Activated CD4-positive, alpha-beta memory T cell treated with anti-CD3 and anti-CD28 coated beads for 36 hours (primary cell): ENCODE measurements at places on chromosomes 1 and 21.

- DNase-seq = no peak
Observed at GRCh38 chr1:44471911-44472453, 66.9 kb downstream of the RNF220 start.

DNA sequence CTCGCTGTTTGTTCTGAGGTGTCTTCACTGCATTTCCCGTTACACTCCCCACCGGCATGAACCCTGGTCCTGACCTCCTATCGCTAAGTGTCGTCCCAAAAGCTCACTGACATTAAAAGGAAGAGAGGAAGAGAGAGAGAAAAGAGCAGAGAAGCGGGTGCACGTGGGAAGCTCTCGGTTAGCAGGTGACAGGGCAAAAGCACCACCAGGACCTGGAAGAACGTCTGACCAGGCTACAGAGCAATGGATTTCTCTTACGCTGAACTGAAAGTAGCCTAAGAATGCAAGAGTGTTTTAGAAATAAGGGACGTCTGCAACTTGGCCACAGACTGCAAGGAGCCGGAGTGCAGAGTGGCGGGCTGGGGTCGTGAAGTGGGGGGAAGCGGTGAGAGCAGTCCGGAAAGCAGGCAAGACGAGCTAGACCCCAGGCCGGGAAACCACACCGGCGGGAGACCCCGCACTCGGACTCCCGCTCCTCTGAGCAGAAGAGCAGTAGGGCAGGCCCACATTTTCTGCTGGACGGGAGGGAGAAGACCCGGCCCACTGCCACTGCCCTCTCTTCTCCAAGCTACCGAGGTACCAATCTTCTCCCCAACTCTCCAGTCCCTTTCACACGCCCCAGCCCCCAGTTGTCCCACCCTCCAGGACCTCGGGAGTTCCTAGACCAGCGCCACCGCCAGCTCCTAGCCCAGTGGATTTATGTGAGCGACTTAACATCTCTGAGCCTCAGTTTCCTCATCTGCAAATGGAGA is 8.3 kb upstream of the MPZL1 start:
- DNase-seq = peak; percentile 36

DNA sequence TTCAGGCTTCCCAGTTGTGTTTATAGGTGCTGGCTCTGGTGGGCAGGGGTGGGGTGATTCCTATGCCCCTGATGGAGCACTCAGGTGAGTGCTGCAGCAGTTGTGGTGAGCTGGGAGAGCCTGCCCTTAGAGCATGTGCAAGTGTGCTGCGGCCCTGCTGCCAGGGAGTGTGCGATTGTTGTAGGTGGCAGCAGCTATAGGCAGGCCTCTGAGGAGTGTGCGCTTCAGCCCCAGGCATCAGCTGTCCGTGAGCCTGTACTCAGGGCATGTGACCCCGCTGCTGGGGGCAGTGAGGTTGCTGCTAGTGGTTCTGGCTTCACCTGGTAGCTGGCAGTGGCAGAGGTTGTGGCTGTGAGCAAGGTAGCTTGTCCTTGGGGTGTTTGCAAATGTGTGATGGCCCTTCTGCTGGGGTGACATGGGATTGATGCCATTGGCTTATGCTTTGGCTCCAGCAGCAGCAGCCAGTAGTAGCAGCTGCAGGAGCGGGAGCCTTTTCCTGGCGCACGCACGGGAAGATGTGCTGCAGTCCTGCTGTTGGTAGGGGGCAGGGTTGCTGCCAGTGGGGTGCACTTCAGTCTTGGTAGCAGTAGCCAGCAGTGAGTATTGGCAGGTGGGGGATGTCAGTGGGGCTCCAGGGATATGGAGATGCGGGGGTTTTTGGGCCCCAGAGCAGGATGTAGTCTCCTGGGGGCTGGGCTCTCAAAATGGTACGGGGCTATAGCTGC is 37.7 kb downstream of the SYCP1 start:
- DNase-seq = no peak

DNA sequence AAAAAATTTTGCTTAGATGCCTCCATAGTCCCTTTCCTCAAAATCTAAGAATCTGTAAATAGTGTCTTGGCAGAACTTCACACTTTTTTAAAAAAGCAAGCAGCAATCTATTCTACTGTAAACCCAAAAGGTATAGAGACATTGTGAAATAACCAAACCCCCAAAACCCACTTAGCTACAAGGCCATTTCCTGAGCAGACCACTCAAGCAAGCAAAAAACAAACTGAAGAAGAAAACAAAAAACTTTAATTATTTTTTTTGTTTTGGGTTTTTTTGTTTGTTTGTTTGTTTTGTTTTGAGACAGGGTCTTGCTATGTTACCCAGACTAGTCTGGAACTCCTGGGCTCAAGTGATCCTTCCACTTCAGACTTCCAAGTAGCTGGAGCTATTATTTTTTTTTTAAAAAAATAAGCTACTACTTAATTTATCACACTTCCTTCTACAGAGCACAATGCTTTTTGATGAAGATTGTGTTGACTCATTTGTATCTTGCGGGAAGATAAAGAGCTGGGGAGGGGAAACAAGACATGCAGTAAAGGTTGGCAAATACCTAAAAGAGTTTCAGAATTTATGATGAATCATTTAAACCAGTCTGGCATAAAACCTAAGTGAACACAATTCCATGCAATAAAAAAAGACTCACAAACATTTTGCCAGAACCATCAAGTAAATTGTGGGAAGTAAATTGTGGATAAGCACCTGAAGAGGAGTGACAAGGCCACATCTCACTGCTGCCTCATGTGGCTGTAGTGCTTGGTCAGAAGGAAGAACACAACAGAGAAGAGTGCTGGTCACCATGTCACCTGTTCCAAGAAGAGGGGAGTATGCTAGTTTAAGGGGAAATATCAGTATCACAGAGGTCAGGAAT is 2.7 kb upstream of the PTPN22 start:
- peak; percentile 33 for DNase-seq

DNA sequence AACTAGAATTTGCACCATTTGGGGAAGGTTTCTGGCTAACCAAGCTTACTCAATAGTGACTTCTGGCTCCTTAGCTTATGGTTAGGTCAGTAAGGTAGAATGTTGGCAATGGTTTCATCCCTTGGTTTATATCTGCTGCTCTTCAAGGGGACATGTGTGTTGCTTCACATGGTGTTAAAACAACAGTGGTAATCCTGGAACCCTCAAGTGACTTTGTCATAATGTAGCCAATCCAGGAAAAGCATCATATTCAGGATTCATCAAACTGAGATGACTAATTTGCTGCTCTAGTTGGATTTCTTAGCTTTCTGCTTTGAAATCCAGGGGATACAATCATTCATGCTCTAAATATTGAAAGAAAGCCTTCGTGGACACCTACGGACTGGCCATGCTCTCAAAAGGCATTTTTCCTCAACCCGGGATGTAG is 108.7 kb downstream of the RGL1 start:
- DNase-seq = no peak

DNA sequence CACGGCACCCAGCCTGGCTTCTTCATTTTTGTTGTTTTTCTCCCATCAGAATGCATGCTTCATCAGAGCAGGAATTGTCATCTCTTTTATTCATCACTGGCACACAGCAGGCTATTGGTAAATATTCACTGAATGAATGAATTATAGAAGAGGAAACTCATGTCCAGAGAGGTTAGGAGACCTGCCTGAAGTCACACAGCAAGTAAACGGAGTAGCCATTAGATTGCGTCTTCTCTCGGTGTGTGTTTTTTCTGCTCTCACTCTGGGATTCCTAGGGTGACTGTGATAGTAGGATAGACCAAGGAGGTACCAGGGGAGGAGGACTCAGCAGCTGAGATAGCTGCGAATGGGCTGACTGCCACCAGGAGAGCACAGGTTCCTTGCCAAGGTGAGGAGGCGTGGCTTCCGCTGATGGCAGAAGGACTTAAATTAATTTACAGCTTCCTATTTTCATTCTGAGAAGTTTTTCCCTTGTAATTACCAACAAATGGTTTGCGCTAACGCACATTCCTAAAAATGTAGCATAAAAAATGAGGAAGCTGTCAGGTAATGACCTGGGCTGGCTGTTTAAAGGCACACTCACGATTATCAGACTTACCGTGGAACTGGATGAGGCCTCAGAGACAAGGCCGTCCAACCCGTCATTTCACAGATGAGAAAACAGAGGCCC is 4.5 kb upstream of the NCMAP start:
- no peak for DNase-seq

GRCh38 chr1:17286646-17287045 is 21.4 kb upstream of the PADI4 start:
- no peak for DNase-seq

DNA sequence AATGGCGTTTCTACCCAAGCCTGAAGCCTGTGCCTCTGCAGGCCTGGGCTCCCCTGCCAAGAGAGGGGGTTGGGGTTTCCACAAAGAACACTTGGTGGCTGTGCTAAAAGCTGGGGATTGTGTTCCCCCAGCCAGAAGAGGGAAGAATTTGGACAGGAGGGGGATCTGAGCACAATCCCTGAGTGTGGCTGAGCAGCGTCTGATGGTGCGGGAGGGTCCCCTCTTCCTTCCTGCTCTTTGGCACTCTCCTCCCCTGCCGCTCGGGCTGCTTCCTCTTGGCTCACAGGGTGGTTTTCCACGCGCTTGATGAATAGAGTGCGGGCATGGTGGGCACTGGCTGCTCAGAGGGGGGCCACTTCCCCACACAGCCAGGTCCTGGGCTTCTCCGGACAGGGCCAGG is 3.7 kb downstream of the GPR37L1 start:
- DNase-seq = no peak

GRCh38 chr1:112399456-112399855 is 3.4 kb downstream of the CTTNBP2NL start:
- DNase-seq = no peak

GRCh38 chr1:201212056-201212455 is 21.4 kb downstream of the IGFN1 start:
- DNase-seq = no peak

DNA sequence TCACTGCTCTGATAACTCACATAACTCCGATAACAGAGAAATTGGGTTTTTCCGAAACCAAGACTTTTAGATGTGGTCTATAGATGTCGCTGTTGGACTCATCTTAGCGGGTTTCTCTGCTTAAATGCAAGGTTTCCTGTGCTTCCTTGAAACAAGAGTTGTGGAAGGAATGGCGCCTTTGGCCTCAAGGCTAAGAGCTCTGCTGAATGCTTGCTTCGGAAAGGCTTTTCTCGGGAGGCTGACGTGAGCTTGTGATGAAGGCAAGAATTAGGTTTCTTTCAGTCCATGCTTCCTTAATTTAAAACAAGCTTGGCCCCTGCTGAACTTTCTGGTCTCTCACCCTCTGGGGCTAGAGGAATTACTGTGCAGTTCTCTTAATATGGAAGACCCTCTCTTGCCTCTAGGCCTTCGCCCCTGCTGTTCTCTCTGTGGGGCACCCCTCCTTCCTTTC is 113.5 kb downstream of the MAP3K21 start:
- peak; percentile 9 for DNase-seq

GRCh38 chr1:19341201-19342061 is 29.3 kb downstream of the SLC66A1 start:
- DNase-seq = peak; percentile 86

DNA sequence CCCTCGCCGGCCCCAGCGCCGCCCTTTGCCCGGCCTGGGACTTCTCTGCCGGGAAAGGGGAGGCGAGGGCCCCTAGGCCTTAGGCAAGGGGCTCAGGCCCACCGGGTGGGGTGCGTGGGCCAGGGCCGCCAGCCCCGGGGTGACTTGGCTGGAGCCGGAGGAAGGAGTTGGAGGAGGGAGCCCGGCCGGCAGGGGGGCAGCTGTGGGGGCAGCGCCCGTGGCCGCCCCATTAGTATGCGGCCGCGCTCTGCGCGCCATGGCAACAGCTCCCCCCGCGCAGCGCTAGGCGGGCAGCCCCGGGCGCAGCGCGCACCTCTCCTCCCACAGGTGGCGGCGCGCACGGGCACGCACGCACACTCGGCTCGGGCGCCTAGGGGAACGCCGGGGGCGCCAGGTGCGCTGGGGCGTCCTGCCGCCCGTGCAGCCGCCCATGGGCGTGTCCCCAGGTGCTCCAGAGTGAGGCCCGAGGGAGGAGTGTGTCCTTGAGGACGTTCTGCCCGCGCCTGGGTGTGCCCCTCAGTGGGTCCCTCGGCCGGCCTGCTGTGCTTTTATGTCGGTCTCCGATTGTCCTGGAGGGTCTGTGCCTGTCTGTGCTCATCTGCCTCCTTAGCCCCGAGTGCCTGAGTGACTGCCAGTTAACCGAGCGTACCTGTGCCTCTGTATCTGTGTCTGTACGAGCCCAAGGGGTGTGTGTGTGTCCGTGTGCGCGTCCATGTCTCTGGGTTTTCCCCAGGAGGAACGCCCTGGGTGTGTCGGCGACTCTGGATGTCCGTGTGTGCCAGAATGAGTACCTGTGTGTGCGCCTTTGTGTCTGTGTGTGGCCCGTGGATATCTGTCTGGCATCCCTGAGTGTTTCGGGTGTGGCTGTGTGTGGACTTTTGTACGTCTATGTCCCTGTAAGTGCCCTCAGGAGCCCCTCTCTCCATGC is 38.2 kb upstream of the WASF2 start:
- peak; percentile 44 for DNase-seq

- DNase-seq = no peak
Observed at GRCh38 chr1:200178340-200178739, 150.8 kb downstream of the NR5A2 start.

- DNase-seq = no peak
Observed at GRCh38 chr1:65476327-65476726, 55.9 kb downstream of the LEPR start.

DNA sequence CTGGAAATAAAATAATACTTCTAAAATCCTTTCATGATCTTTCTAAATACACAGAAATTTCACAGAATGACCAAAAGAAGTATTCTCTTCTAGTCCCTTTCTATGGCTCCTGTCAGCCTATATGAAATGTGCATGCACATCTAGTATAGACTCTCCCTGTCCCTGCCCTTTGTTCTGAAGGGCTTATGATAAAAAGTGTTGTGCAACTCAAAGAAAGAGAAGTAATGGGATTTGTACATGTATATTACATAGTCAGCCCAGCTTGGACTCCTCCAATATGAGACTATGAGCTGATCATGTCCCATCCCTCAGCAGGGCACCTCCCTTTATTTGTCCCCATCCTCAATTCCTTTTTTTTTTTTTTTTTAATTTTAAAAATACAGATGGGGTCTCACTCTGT is 42.1 kb upstream of the LAX1 start:
- DNase-seq = no peak

GRCh38 chr1:242585616-242586359 is 61.3 kb upstream of the PLD5 start:
- DNase-seq = no peak

GRCh38 chr1:113665071-113665470 is 94.2 kb downstream of the PHTF1 start:
- no peak for DNase-seq

DNA sequence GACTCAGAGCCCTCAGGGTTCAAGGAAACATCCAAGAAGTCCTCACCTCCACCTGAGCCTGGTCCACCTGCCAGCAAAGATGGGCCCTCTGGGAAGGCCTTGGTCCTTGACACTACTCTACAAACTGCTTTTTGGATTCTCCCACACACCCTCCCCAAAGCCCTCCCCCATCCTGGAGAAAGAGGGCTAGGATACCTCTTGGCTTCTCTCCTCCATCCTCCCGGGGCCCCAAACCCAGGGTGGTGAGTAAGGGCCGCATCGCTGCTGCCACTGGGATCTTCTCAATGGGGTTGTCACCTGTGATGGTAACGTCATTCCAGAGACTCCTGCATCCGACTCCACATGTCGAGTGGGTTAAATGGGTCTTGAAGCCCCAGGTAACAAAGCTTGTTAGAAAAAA is 26.6 kb downstream of the MATN1 start:
- no peak for DNase-seq

- no peak for DNase-seq
Observed at GRCh38 chr1:161710560-161710959, 3.5 kb downstream of the FCRLA start.

GRCh38 chr21:41823166-41823565 is 56.0 kb downstream of the PRDM15 start:
- DNase-seq = no peak

GRCh38 chr1:218499011-218499691 is 154.0 kb downstream of the TGFB2 start:
- no peak for DNase-seq

- no peak for DNase-seq
Observed at GRCh38 chr1:55530749-55531478, 315.8 kb upstream of the USP24 start.
